ENCODE measurements at places on chromosomes 3 and 15.

- DNase-seq: no peak
Measured at GRCh38 chr3:168322941-168323340, 227.2 kb upstream of the GOLIM4 start.

GRCh38 chr3:58032186-58032585 is 24.0 kb downstream of the FLNB start:
- DNase-seq: no peak

DNA sequence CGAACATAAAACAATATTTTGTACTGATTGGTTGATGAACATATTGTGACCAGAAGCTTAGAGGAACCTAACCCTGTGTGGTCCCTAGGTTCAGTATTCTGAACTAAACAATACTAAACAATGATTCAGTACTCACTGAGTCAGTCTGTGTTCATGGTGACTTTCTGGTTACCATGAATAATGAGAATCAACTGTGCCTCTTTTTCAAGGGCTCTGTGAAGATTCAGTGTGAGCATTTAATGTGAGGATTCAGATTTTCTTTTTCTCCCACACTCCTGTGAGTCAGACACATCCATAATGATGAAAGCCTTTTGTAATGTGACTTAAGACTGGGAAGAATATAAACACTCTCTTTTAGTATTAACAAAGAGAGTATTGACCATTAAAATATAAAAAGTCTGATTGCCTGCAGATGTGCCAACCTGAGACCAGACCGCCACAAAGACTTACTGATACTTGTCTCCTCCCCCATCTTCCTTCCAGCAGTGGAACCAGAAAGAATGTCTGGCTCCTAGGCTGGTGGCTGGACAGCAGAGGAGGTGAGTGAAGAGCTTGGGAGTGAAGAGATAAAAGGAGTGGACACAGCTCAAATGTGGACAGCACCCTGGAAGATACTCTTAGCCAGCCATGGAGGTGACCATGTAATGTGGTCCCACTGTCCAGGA is 17.6 kb upstream of the ACTL6A start:
- no peak for DNase-seq

DNA sequence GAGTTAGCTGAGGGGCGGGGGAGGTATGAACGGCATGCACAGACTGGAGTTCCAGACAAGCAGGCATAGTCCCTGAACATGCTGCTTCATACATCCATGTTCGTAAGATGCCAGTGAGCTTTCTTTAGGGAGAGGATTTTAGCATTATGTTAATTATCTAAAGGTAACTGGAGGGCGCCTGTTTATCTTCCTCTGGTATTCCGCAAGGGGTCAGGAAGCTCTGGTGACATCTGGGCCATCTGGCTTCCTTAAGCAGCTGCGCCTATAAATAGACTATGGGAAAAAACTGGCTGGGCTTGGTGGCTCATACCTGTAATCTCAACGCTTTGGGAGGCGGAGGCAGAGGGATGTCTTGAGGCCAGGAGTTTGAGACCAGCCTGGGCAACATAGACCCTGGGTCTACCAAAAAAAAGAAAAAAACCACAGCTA is 1.5 kb upstream of the FBXO22 start:
- DNase-seq: no peak

DNA sequence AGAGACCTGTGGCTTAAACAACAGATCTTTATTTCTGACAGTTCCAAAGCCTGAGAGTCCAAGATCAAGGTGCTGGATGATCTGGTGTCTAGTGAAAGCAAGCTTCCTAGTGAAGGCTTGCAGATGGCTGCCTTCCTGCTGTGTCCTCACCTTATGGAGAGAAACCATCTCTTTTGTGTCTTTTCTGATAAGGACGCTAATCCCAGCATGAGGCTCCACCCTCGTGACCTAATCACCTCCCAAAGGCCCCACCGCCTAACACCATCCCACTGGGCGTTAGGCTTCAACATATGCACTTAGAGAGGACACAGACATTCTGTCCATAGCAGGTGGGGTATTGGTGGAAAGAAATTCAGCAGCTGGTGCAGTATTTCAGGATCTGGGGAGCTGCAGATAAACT is 19.8 kb upstream of the LYSMD4 start:
- DNase-seq: no peak

DNA sequence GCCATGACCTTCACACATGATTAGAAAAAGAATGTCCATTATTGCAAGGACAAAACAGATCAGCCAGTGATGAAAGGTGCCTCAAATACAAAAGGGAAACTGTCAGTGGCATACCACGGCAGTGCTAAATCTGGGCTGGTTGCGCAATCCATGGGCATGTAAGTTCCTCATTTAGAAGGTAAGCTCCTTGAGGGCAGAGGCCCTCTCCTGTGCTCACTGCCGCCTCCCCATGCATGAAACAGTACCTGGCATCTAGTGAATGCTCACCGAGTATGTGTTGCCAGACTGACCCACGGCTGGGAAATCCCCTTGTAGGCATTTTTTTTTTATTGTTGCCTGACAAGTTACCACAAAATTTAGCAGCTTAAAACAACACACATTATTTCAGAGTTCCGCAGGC is 312.1 kb upstream of the CHRM5 start:
- no peak for DNase-seq

DNA sequence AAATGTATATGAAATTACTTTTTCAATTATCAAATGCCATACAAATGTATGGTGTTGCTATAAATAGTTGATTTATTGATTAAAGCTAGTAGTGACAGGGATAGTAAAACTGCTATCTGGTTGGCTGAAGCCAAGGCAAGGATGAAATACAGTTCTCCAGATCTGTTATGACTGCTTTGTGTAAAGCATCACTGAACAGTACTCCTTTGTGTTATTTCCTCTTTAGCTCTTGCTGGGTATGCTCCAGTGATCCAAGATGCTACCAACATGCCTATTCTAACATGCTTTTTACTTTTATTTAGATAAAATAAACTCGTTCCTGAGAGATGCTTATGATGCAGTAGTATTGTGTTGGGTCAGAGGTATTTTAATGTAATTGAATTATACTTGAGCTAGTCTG is 12.4 kb upstream of the UBR1 start:
- no peak for DNase-seq

- DNase-seq: no peak
Measured at GRCh38 chr3:78029775-78030174, 989.9 kb downstream of the ROBO2 start.

DNA sequence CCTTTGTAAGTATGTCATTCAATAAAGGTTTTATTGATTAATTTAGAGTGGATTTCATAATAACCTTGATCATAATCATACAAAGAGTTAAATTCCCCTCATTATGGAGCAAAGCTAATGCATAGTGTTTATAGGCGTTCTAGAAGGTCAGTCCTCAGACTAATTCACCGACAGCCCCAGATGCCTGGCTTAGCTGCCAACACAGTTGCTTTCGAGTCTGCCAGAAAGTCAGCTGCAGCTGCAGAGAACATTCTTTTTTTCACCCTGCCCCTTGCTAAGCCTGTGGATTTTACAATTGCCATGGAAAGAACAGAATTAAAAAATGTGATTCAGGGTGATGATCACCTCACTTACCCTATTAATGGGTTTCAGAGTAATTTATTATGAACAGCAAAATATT is 21.2 kb downstream of the CADM2 start:
- DNase-seq: no peak

DNA sequence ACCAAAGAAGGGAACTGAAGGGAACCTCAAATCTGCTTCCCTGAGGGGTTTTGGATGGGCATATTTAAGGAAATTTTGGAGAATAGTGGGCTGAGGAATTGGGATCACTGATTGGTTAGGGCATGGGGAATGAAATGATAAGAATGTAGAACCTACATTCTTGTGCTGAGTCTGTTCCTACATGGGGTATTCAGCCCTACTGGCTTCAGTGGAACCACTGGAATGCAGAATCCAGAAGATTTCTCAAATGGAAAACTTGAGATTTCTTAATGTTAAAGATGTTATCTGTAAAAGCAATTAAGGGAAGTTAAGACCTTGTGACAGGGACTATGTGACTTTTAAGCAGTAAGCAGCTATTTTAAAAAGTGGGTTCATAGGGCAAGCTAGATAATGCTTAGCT is 1062.4 kb downstream of the AGBL1 start:
- DNase-seq: no peak

GRCh38 chr15:101456057-101456739 is 33.3 kb downstream of the PCSK6 start:
- DNase-seq: no peak

DNA sequence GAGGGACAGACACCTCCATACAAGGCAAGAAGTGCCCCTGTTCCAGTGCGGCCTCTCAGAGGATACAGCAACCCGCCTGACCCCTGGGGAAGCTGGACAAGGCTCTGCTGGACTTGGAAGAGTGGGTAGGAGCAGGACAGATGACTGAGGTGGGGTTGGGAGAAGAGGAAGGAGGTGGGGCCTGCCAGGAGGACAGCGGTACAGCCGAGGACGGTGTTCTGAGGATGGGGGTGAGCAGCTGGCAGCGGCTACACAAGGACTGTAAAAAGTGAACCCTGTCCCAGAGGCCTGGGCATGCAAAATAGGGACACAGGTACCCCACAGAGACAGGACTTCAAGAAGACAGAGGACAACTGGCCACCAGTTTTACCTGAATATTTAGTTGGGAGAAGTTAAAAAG is 23.5 kb upstream of the ELP6 start:
- DNase-seq: no peak

- no peak for DNase-seq
Measured at GRCh38 chr15:85694091-85694490, 100.6 kb downstream of the KLHL25 start.

- DNase-seq: no peak
Measured at GRCh38 chr3:15229262-15229661, 23.2 kb downstream of the CAPN7 start.

DNA sequence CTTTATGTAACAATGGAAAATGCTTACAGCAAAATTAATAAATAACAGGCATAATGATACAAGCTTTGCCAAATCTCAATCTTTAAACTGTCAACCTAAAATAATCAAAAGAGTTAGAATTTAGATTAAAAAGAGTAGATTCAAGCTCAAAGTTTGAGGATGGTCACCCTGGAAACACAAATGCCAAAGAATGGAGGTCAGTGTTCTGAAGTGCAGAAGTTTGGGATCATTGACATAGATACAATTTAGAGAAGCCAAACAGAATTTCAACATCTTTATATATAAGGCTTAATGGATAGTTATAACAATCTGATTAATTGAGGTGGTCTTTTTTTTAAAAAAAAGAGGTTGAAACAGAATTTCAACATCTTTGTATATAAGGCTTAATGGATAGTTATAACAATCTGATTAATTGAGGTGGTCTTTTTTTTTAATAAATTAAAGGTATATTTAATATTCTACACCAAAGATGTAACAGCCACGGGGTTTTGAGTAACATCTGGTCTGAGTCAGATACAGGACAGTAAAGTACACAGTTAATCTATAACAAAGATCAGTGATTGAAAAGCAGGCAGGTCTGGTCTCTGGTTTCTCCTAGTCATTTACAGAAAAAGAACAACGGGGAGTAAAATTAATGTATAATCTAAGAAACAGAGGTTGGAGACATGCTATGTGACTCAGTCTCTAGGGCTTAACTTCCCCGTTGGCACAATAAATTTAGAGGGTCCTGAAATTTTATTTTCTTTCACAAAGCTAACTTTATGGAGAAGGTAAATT is 490.7 kb downstream of the GBE1 start:
- DNase-seq: no peak

- no peak for DNase-seq
Measured at GRCh38 chr15:32851572-32851971, 133.8 kb downstream of the GREM1 start.

DNA sequence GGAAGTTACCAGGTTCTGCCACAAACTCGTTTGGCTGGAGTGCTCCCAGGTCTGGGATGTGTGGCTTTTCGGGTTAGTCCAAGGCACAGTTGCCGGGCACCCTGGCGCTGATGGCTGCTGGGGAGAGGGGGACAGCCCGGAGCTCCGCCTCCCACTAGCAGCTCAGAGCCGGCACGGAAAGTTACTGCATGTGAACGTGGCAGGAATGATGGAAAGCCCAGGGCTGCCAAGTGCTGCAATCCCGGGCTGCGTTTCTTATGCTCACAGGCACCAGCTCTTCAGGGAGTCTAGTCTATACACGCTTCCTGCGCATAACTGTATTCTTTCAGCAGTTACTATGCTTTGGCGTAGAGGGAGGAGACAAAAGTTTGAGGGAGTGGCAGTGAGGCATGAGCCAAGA is 141.8 kb upstream of the ICE2 start:
- no peak for DNase-seq

DNA sequence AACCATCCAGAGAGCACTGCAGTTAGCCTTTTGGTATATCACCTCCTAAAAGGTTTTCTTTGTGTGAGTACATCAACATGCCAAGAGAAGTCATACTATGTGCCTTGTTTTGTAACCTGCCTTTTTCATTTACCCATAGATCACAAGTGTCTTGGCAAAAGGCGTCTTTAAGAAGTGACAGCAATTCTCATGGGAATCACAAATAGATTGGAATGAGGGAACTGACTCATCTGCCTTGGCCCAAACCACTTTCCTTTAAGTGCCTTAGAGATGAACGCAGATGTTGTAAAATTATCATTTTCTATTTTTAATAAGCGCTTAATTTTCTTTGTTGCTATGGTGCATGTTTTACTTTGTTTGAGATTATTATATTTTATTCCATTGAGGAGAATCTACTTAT is 20.7 kb upstream of the POMGNT2 start:
- no peak for DNase-seq

DNA sequence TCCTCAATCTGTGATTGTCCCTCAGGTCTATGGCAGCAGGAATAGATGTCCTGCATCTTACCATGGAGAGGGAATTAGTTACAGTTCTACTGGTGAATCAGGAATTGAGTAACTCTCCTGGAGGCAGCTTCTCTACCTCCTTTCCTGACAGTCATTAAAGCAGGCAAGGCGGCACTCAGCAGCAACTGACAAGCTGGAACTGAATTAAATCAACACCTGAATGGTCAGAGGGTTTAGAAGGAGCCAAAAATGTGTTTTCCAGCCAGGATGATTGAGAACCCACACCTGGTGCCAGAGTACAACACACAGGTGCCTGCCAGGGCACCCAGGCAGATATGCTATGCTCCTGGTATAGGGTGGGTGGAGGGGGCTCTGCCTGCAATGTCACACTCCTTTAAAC is 43.1 kb upstream of the TIPARP start:
- no peak for DNase-seq

DNA sequence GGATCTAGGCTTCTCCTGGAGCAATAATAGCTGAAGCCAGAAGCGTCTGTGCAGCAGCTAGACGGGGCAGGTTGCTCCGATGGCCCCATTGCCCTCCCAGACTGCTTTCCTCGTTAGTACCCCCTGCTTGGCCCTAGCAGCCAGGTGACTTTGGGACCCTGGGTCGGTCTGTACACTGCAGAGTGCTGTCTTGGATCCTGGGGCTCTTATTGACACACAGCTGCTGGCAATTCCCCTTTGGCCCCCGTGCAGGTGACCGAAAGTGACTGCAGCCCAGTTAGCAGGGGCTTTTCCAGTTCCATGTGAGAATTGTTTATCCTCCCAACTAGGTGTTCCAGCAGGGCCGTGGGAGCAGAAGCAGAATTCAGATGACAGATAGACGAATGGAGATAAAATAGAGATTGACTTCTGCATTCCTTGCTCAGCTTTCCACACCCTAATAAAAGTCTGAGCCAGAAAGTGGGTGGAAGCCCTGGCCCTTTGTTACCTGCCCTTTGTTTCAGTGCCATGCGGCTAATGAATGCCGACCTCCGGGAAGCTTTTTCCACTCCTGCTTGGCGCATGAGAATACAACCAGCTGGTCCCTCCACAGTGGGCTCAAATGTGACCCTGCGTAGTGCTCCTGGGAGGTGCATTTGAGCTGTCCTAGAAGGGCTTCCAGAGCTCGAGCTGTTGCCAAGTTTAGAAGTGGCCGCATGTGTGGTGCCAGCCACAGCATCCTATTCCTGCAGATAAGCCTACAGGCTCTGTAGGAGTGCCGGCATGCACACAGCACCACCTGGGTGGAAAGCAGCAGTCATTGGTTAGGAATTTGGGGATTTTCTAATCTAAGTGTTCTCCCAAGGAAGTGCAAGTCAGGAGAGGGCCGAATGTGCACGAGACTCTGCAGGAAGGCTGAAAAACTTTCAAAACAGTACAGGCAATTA is 94.4 kb downstream of the SLCO3A1 start:
- no peak for DNase-seq

Data from stimulated activated CD8-positive, alpha-beta memory T cell treated with anti-CD3 and anti-CD28 coated beads, Interleukin-4, amount 100 ng/mL, for 1 hour (primary cell).